Stimulated activated CD8-positive, alpha-beta memory T cell treated with anti-CD3 and anti-CD28 coated beads, Interleukin-15, amount 100 ng/mL, for 1 hour (primary cell): ENCODE measurements at places on chromosomes 11 and 22.

- DNase-seq = no peak
Measured at GRCh38 chr11:68584991-68585524, 99.3 kb upstream of the GAL start.

DNA sequence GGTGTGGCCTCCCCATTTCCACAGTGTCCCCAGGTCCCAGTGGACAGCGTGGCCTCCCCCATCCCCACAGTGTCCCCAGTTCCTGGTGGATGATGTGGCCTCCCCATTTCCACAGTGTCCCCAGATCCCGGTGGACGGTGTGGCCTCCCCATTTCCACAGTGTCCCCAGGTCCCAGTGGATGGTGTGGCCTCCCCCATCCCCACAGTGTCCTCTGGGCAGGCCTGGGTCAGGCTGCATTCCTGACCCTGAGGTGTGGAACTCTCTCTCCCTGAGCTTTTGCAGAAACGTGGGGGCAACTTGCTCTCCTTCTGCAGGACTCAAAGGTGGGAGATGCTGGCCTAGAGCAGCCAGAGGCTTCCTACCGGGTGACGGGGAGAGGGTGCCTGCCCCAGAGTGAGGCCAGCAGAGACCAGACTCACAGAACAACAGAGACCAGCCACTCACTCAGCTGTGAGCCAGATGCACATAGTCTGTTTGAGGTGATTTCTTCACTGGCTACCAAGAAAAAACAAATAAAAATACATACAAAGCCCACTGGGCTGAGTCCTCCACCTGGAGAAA is 85.8 kb upstream of the FGF3 start:
- no peak for DNase-seq

DNA sequence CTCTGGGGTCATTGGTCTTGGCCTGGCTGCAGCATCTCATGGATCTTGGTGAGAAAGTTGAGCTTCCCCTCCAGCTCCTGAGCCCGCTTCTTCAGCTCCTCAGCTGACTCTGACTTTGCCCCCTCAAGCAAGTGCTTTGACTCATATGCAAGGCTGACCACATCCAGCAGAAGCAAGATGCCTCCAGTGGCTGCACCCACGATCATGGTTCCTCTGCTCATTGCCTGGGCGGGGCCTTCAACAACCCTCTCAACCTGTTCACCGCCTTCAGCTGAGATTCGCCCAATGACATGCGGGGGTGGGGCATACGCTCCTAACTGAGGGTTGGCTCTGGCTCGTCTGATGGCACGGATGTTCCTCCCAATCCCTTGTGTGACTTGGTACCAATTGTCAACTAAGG is 11.9 kb downstream of the APOL2 start:
- no peak for DNase-seq

DNA sequence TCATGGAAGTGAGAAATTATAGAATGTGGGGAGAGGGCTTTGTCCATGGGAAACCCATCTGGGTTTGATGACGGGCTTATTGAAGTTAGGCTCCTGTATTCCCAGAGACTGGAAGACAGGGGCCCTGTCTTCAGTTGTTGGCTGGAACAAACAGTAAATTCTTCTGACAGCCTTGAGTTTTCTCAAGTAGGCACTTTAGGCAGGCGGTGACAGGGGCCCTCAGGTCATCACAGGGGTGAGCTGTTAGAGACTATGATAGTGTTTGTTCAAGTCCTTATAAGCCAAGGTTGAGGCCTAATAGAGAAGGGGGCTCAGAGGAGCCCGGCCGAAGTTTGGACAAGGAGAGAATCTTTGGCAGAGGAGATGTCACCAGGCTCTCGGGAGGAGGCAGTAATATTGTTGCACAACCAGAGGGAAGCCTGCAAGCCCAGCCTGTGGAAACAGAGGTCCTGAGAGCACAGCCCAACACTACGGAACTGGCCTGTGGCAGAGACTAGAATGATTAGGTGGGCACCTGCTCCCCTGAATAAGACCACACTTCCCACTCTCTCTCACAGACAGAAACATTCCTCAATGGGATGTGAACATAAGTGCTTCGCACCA is 20.2 kb upstream of the IL17RA start:
- no peak for DNase-seq

DNA sequence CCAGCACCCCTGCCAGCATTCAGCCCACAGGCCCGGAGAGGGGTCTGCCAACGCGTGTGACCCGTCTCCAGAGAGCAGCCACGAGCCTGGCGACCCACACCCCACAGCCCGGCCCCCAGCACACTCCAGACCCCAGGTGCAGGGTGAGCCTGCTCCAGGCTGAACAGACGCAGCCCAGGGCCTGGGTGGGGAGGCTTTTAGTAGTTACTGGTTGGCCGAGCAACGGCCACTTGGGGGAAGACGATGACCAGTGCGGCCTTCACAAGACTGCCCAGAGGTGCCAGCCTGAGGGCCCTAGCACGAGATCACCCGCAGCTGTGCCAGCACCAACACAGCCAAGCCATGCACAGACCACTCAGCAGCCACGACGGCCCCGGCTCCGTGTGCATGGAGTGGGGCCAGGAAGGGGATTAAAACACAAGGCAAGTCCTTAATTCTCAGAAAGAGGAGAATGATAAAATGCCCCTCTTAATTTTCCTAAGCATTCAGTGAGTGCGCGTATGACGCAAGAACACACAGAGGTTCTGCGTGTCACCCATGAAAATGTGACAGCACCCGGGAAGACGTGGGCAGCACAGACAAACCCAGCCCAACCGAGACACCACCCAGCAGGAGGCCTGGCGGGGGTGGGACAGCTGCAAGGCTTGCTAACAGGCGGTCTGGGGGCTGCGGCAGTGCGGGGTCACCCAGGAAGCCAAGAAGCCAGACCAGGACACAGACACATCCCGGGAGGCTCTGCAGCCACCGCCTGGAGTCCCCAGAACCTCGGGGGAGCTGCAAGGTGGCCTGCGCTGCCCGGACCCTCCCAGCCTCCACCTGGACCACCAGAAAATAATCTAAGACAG is 47.6 kb downstream of the BRD1 start:
- no peak for DNase-seq

DNA sequence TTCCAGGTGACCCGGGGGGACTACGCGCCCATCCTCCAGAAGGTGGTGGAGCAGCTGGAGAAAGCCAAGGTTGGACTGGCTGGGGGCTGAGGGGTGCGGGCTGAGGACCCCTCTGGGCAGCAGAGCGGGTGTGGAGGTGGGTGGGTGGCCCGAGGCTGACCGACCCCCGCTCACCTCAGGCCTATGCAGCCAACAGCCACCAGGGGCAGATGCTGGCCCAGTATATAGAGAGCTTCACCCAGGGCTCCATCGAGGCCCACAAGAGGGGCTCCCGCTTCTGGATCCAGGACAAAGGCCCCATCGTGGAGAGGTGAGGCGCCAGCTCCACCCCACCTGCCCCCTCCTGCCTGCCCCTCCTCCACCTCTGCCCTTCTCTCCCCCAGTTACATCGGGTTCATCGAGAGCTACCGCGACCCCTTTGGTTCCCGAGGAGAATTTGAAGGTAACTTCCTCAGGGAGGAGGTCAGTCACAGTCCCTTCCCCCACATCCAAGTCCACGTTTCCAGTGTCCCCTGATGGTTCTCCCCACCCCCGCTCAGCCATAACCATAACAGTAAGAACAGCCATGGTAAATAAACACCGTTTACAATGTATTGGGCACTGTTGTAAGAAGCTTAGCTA is 11.2 kb downstream of the DPP3 start:
- DNase-seq = no peak

DNA sequence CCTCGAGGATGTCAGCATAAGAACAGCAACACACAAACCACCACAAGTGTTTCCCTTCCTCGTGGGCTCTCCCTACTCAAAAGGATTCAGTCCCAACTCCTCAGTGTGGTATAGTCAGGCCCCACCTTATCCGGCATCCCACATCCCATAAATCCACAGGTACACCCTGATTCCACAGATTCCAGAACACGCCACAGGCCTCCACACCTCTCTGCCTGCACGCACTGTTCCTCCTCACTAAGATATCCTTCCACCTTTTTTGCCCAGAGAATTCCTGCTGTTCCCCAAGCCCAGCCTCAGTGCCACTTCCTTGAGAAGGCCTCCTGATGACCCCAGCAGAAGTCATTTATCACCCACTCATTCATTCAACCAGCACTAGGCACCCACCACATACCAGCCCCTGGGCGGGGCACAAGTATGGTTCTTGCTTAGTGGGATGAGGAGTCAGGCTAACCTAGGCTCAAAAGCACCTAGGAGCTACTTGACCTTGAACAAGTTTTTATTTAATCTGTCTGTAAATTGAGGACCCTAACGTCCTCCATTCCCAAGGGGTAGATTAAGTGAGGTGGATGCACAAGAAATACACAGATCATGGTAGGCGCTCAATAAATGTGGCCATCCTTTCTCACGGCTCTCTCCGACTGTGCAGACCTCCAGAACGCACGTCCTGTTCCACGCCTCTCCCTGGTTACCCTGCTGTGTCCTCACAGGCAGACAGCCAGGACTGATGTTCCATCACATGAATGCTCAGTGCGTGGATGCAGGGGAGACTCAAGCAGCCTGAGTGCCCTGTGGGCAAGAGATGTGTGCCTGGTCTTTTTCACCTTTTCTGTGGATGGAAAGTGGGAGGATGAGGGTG is 2.1 kb upstream of the KCNJ4 start:
- no peak for DNase-seq

- DNase-seq = no peak
Measured at GRCh38 chr11:65777241-65777640, 3.5 kb downstream of the AP5B1 start.

GRCh38 chr11:76209375-76209972 is 3.2 kb upstream of the WNT11 start:
- no peak for DNase-seq

DNA sequence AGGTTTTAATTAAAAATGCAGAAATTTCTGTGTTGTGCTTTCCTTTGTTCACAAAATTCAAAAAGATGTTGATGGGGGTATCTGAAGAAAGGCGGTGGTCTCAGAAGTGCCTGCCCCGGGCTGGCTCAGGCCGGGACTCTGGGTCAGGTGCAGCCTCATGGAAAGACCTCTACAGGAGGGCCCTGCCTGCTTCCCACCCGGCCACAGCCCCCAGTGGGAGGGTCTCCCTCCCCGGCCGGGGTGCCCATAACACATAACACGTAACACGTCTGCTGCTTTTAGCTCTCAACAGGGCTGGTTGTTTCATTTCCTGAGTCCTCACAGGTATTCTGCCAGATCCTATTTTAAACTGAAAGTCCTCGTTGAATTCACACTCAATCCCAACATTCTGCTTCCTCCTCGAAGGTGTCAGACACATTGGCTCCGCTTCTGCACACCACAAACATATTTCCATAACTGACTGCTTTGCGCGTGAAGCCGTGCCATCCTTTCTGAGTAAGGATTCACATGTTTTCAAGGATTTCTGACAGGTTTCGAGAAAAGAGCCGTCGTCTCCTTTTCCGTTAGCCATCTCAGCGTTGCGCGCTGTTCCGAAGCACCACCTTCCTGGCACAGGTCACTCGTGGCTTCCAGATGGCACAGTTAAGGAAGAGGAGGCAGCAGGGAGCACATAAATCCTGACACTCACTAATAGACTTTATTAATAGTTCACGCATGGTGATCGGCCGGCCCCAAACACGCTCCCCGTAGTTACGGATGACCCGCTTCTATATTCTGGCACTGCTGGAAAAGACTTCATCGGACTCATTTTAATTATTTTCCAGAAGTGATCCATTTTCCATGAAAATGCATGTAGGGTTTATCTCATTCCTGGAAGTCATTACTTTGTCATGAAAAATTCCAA is 569.3 kb downstream of the BRD1 start:
- no peak for DNase-seq

DNA sequence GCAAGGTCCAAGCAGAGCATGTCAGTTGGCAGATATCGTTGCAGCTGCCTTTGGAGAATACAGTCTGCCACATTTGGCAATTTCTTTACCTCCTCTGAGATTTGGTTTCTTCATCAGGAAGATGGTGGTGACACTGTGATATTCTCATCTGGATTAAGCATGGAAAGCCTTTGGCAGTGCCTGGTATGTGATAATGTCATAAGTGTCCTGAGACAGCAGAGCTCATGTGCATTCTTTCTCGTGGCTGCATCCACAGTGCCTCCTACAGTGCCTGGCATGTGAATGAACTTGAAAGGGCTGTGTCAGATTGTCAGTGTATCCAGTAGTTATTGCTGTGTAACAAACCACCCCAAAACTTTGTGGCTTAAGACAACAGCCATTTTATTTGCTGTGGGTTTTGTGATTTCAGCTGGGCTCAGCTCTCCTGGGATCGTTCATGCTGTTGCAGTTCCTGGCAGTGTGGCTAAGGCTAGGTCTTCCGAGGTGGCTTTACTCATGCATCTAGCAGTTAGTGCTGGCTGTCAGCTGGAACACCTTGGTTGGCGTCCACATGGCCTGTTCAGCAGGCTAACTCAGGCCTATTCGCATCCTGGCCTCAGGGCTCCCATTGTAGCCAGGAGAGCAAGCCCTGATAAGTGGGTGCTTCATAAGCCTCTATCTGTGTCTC is 35.7 kb upstream of the MICAL2 start:
- no peak for DNase-seq

DNA sequence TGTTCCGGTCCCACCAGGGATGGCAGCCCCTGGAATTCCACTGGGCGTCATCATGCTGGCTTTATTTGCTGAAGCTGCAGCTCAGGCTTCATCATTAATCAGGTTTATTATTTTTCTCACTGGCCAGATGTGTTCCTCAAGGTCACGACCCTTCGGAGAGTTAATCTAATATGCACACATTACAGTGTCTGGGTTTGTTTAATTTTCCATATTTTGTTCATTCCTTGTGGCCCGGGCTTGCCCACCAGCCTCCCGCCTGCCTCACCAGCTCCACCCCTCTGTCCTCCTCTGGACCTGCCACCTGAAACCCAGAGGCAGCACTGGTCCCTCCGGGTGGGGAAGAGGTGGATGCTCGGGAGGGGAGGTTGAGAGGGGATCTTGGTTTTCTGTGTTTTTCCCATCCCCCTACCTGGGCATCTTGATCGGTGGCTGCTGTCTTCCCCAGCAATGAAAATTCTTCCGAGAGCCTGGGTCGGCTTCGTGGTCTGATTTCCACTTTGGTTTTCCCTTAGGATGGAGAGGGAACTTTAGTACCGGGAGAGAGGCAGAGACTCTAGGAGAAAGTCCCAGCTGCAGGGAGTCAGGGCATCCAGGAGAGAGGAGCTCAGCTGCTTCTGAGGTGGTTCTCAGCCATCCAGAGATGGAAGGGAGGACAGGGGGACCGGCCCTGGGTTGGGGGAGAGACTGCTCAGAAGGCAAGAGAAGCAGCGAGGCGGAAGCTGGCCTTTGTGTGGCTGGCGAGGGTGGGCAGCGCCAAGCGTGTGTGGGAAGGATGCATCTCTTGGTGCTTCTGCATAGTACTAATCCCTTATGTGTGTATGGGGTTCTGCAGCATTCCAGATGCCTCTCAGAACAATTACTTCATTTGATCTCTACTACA is 2.1 kb downstream of the GRIK4 start:
- no peak for DNase-seq
